Activated CD4-positive, alpha-beta T cell treated with anti-CD3 and anti-CD28 coated beads, Interleukin-2, amount 10 ng/mL, durations not matched to agents 7 days and 5 days (primary cell): ENCODE measurements at places on chromosomes 1 and 21. TPM values are rescaled to one million over a fixed set of nuclear protein-coding genes. Genes with fewer than 3 reads are reported as not detected.

S100A3 gene
- not detected for total RNA-seq

AMY2A gene
- total RNA-seq: not detected

FAM163A gene
- not detected for total RNA-seq

NPR1 gene
- not detected for total RNA-seq

BSDC1 gene
- 44.6 TPM for total RNA-seq

LAMC2 gene
- total RNA-seq: 0.04 TPM

DCLRE1B gene
- 19.4 TPM for total RNA-seq

GBP5 gene
- total RNA-seq: 405 TPM

TTF2 gene
- 123 TPM for total RNA-seq

PPOX gene
- 40.7 TPM for total RNA-seq

BMP8A gene
- total RNA-seq: not detected

E2F2 gene
- total RNA-seq: 112 TPM

PALMD gene
- not detected for total RNA-seq

CTSE gene
- total RNA-seq: not detected

CHRM3 gene
- total RNA-seq: 0.27 TPM
